ENCODE measurements at places on chromosomes 1 and 21.

DNA sequence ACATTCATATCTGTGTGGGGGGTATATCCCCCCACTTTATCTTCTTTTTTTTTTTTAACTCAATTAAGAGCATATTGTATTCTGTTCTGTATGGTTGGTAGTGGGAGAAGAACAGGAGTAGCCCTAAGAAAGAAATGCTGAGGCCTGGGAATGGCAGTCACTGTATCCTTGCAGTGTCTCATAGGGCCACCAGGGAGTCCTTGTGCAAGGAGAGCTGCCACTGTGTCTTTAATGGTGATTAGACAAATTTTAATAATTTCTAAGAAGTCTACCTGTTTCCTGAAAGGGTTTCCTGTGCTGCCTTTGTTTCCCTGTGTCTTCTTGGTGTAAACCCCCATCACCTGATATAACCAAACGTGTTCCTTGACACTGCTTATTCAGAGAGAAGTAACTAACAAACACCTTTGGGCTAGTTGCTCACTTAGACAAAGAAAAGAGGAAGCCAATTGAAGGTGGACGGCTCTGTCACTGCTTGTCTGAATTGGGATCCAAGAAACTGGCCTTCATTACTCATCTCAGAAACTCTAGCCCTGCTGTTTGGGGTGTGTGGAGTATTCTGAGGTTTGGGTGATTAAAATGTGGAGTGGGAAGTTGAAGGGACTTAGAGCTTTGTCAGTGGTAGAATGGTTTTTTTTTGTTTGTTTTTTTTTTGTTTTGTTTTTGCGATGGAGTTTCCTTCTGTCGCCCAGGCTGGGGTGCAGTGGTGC is 15.2 kb downstream of the GIPC2 start:
- no peak for DNase-seq

DNA sequence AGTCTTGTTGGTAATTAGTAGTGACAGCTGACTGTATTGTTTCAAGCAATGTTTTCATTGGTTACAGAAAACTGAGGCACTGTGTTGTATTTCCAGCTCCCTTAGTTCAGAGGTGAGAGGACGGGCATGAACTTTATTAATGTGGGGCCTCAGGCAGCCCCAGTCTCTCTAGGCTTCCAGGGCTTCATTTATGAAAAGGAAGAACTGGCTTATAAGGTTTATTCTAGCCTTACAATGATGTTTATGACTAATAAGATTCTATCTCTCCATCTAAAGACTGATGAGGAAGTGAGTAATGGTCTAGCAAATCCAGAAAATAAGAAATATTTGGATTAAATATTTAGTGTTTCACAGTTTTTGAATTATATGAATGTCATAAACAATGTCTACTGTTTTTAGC is 41.5 kb downstream of the CBS start:
- DNase-seq: no peak

DNA sequence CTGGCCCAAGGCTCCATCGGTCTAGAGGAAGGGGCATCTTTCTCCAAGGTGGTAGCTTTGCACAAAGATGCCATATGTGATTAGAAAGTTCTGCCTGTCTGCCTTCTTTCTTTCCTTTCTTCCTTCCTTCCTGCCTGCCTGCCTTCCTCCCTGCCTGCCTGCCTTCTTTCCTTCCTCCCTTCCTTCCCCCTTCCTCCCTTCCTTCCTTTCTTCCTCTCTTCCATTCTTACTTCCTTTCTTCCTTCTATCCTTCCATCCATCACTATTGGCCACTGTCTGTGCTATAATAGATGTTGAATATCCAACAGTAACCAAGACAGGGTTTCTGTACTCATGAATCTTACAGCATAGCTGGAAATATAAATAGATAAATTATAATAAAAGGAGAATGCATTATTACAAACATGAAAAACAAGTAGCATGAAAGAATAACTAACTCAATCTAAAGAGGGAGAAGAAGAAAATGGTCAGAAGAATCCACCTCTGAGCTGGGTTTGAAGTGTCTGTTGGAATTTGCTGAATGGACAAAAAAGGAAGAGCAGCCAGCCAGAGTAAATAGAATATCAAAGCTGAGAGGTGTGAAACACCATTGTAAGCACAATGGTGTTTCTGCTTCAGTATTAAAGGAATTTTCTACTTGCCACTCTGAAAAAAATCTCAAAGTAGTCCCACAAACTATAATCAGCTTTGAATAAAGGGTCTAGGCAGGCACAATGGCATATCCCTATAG is 250.6 kb upstream of the NR5A2 start:
- no peak for DNase-seq

DNA sequence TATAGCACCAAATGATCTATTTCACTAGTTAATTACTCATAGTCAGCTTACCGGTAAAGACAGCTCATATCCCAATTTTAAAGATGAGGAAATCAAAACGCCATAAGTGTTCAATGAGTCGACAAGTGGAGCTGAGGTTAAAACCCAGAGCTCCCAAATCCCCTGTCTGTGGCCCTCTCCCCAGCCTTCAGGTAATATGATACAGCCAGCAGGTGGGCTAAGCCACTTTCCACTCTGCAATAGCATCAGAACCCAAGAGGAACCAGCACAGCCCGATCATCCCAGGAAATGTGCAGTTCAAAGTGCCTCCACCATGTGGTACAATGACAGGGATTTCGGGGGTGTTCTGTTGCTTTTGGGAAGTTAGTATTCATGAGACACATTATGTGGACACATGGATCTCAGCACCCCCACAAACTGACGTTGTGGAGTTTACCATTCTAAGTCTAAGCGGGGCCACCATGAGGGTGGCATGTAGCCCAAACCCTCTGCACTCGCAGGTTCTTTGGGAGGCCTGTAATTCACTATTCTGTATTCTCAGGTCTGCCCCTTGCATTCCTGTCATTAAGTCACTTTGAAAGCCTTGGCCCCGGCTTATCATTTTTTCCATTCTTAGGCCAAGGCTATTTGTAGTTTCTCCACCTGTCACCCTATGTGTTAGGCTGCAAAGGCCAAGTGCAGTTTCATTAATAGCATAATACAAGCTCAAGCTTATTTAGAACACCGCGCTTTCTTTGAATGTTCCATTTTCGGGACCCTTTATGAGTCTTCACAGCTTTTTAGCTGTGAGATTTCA is 26.3 kb upstream of the ACTN2 start:
- no peak for DNase-seq

DNA sequence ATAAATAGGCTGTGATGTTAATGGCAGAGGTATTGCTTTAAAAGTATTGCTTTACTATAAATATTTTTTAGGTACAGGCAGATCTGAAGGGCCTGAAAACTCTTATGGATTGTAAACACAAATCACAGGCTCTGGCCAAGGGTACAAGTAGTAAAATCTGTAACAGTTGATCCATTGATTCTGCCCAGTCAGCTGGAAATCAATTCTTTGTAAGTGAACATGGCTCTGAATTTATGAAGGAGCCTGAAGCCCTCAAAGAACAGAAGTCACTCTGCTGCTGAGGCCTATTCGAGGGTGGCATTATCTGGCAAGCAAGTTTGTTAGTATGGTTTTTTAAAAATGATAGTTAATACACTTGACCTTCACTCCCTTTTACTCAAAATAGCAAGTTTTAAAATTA is 834.0 kb upstream of the TMPRSS15 start:
- no peak for DNase-seq

DNA sequence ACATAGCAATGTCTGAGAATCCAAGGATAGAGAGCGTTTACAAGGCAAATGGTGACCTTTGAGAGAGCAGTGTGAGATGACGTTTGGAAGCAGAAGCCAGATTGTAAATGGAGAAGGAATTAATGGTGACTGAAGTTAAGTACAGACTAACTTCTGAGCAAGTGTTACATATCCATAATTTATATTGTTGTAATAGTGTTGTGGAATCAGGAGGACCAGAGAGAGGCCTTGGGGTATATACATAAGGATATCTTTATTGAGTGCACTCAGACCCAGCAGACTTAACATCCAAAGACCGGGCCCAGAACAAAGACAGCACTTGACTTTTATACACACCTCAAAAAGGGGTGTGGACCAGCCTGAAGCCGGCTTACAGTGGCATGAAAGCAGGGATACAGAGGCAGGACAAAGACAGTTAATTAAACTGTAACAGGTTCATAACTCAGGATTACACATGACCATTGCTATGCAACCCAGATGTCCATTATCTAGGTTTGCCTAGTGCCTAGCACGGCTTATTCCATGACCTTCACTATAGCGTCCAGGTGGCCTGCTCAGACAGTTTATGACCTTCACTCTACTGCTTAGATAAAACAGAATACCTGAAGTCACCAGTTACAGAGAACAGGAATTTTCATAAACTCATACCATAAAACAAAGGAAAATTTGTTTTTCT is 2.7 kb upstream of the MGST3 start:
- no peak for DNase-seq

DNA sequence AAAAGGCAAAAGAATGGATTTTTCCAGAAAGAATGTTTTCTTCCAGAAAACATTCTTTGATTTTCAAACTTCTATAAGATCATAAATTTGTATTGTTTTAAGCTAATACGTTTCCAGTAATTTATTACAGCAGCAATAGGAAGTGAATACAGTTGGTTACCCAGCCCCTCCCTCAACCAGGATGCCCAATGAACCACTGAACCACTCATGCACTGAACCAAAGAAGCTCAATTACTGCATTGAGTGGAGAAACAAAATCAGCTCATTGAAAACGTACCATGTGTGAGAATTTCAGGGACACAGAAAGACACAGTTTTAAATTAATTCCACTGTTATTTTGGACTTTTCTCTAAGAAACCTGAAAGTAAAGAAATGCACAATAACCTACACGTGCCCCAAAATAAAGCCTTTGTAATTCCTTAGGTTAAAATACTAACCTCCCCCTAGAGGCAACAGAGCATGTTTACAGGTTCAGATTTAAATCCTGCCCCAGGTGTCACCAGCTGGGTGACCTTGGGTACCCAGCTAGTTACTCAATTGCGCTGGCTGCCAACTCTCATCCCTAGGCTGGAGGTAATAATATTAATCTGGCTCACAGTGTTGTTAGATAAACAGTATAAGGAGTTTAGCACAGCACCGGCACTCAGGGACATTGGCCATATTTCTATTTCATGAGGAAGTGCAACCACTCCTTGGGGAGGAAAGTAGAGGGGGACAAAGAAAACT is 111.7 kb downstream of the NMNAT2 start:
- no peak for DNase-seq

- DNase-seq: no peak
Observed at GRCh38 chr1:21330544-21330943, 40.3 kb upstream of the ECE1 start.

DNA sequence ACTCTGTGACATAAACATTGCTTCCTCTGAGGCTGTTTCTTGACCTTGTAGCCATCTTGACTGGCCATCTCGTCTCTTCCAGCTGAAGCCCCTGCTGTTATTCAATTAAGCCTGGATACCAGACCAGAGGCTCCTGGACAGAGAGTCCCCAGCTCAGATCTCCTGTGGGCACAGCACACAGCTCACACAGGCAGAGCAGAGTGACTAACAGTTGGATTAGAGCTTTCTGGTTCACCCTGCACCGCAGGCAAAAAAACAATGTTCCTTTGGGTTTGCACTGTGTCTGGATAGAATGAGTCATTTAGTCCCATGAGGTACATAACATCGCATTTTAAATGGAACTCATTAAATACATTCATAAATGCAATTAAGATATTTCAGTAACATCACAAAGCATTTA is 33.4 kb upstream of the USH2A start:
- no peak for DNase-seq
